ENCODE measurements at places on chromosomes 7 and 10.

DNA sequence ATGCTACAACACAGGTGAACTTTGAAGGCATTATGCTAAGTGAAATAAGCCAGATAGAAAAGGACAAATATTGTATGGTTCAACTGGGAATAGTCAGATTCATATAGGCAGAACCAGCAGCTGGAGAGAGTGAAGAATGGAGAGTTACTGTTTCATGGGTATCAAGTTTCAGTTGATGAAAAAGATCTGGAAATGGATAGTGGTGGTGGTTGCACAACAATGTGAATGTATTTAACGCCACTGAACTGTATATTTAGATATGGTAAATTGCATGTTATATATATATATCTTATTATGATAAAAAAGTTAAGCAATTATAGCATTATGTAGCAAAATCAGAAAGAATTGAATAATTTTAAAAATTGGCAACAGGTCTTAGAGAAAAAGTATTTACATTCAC is 3.9 kb downstream of the LMBR1 start:
- no peak for DNase-seq

DNA sequence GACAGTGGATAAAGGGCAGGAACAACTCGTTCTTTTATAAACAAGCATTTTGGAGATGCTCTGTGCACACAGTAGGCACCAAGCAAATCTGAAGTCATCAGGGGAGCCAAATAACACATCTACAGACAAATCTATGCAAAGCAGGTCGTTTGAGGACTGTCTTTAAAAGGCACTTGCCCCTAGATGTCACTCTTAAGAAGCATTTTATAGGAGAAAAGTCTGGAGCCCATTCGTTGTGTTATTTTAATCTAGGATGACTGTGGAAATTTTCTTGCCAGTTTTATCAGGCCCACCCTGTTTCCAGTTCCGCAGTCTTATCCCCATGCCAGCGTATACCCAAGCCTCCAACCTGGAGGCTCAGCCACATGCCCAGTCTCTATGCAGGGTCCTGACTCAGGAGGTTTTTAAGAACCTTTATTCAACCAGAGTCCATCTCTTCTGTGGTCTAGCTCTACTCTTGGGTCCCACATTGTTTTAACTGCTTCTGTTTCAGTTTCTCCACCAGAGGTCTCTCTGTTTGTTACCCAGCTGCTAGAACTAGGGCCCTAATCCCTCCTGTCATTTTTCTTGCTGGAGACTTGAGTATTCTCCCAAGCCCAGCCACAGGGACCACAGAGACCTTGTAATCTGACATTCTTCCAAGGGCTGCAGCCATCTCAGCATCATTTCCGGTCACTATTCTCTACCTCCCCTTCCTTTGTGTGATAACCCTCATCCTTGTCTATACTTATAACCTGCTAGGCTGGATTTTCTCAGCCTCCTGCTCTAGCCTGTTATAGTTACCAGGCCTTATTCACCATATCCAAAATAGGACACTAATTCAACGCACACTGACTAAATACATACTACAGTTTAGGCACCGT is 26.7 kb downstream of the PIK3CG start:
- DNase-seq = no peak

DNA sequence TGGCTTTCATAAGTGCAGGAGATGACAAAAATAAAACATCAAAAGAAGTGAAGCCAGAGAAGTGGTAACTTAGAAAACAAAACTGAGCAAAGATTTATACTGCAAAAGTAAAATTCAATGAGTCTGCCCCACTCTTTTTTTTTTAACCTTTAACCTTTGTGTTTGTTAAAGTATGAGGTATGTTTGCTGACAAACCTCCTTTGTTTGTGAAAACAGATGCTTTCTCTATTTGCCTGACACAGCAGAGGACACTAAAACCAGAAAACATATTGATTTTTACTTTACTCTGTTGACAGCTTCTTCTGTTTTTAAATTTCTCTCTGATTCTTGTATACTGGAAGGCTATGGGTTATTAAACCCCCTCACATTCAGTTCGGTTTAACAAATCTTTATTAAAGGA is 57.6 kb downstream of the SGMS1 start:
- no peak for DNase-seq

DNA sequence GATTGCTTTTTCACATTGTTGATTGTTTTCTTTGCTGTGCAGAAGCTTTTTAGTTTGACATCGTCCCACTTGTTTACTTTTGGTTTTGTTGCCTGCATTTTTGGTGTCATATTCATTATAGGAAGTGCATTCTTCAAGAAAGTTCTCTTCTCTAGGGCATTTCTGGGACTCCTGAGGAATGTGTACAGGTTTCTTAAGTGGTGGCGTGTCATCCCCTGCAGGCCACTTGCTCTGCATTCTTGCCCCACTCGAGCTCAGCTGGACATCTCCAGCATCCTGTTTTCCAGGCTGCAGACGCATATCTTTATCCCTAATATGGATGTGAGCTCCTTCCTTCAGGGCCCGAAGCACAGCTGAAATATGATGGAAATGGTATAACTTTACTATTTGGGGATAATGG is 255.6 kb upstream of the HABP2 start:
- DNase-seq = no peak

GRCh38 chr7:136114966-136115762 is 138.0 kb upstream of the MTPN start:
- peak; percentile 57 for DNase-seq

DNA sequence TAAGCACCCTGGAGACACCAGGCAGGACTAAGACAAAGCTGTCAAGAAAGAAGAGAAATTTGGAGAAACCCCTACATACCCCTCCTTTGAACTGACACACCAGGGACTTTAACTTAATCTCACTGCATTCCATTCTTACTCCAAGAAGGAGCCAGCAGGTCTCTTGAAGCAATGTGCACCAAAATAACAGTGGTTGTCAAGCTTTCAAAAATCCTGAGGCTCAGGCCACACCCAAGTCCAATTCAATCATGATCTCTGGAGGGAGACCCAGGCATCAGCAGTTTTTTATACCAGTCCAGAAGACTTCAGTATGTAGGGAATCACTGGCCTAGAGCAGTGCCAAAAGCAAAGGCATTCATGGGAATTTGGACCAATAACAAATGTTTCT is 6.8 kb downstream of the SLC25A13 start:
- no peak for DNase-seq

DNA sequence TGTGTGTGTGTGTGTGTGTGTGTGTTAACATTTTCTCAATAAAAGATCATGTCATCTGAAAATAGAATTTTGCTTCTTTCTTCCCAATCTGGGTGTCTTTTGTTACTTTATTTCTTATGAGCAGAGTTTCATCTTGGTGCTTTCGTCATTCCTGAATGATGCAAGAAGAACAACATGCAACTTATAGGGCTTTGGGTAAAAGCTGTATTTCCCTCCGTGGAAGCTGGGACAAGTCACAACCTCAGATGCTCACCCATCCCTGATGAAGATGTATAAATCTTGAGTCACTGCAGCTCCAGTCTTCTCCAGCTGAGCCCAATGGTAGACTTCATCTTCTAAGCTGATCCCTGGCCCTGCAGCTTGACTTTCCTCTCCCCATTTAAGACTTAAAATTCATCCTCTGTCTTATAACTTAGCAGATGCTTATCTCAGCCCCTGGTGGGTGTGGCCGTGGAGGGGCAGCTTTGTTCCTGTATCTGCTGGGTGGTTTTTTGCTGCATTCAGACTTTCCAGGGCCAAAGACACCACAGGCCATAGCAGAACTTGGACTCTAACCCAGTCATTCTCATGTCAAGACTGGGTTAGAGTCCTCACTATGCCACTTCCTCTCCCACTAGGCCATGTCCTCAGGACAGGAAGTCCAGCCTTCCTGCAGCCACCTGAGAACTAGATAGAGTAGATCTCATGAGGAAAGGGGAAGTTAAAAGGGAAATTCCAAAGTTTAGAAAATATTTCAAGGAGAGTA is 356.4 kb downstream of the TNS3 start:
- DNase-seq = no peak

DNA sequence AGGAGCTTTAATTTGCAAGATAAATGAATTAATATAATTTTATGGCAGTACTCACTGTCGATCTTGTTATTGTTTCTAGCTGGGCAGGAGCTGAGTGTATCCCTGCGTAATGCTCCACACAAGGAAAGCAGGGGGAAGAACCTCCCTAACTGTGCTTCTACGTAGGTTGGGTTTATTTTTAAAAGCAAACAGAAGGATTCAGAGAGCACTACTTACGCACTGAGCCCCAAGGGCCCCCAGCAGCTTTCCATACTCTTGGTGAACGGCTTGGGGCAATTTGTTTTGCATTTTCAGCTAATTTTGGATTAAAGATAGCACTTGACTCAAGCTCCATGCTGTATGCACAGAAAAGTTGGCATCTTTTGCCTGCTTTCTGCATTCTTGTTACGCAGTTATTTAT is 9.6 kb downstream of the DUSP5 start:
- no peak for DNase-seq

DNA sequence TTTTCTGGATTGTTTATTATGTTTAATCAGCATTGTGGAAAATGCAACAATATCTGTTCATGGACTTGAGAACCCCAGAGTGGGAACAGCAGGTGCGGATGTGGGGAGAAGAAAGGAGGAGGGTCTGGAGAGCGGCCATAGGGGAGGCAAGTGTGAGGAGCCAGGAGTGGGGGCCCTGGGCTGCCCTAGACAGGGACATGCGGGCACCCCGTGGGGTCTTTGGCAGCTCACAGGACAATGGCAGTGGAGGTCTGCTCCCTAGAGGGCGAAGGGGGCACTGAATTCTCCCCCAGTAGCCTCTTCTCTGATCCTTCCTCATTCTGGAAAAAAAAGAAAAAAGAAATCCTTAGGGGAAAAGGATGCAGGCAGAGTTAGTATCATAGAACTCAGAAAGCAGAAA is 8.9 kb downstream of the TMEM176B start:
- no peak for DNase-seq

DNA sequence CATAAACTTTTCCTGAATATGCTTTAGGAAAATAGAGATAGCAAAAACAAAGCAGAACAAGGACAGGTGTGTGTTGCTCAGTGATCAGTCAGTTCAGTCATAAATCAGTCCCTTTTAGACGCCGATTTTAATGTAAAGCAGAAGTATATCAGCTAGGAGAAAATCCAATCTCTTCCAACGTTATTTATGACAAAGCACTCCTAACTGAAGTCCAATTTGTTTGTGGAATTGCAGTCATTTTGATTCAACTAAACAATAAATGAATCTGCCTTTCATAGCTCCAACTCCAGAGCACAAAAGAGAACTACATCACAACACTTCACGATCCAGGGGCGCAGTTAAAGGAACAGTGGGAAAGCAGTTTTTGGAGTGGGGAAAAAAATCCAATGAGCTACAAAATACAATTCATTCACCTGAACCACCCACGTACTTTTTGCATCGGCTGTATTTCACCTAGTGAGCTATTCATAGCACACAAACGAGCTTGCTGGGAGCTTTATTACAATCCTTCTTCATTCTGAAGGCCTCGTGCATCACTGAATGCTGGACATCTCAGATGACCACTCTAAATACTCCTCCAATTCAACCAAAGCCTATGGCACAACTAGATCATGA is 151.3 kb downstream of the LRRN3 start:
- no peak for DNase-seq

DNA sequence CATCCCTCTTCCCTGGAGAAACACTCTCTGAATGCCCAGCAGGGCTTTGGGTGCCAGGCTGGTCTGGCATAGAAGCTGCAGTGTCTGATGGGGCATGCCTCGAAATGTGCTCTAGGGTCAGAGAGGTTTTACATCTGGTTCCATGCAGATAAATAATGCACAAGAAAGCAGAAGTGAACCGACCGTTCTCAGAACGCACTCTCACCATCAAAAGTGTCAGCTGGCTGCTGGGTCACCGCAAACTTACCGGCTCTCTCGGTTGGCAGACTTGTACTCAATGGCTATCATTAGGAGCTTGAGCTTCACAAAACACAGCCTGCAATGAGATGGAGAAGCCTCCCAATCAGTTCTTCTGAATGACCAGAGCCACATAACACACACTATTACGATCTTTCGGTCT is 610.0 kb downstream of the KCNMA1 start:
- DNase-seq = no peak

DNA sequence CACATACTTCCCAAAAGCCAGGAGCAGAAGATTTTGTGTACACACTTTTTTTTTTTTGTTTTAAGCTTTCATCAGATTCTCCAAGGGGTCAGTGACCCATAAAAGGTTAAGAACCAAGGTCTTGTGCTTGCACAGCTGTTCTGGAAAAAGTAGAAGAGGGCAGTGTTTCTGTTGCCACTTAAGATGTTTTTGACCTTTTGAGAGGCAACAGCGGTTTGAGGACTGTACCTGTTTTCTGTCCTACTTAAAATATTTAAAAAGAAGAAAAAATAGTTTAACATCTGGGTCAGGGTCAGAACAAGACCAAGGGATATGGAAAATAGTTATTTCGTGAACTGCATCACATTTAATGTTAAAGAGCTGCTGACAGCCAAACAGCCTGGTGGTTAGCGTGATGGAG is 32.9 kb downstream of the AUTS2 start:
- no peak for DNase-seq

Data from stimulated activated naive CD8-positive, alpha-beta T cell treated with anti-CD3 and anti-CD28 coated beads, Interleukin-15, Interleukin-2, amounts not matched to agents 100 U/mL and 50 U/mL, for 24 hours (primary cell).